NCI-H2081 treated with DMSO at 0.1 percent for 48 hours (cell line): ENCODE measurements at places on chromosomes 3 and 15.

DNA sequence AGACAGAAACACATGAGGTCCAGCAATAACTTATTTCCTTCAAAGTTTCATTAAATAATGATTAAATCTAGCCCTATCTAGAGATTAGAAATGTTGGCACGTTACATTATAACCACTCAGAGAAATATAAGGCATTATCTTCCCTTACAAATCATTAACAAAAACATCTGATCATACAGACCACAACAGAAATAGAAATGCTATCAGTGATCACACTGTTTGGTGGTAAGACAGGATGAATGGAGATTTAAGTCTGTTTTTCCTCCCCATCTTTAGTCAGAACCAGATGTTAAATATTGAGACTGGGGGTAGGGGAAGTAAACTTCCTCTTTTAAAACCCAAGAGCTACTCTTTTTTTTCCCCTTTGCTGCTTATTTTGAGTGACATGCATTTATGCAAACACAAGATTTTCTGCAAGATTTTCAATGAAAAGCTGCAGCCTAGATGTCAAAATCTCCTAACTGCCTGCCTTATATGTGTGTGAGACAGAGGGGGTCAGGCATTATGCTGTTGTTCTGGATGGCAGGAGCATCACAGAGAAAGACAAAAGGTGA is 70.4 kb downstream of the CBLB start:
- DNase-seq: no peak

DNA sequence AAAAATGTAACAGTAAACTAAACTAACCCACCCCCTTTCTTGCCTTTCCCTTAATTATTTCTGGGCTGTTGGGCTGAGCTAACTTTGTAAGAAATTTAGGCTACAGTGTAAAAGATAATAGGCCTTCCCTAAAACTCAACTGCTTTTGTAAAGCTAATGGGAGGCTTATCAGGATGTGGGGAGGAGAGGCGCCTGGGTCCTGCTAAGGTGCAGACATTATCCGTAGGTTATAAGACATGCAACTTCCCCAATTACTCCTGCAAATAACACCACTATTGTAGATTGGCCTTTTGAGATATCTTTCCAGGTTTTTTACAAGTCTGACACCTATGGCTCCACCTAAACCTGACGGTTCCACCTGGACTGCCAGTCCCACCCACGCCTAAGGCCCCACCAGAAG is 88.3 kb downstream of the NPAP1 start:
- no peak for DNase-seq

DNA sequence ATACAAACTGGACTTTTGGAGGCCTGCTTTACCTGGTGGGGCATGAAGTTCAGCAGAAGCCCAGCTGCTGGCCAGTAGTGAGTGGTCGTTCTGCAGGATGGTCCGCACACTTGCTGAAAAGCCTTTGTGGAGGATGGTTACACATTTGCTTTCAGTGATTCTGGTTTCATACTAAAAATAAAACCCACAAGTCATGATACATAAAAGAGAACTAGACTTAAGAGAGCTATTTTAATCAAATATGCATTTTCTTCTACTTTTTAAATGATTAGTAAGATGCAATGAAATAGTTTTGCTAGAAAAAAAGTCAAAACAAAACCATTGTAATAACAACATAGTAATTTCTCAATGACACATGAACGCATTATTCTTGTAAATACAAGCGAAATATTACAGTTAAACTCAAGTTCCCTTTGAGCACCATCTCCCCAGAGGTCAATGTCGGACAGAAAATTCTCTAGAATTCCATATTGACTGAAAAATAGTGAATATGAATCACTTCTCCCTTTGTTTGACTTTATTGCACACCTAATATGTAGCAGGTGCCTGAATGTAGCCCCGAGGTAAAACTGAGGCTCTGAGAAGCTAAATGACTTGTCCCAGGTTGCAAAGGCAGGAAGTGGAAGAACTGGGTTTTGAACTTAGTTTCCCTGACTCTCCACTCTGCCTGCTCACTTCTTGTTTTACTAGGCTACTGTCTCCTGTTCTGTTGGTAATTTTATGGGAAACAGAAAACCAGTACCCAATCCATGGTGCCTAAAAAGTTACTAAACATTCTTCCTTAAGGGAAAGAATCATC is 8.3 kb downstream of the IL5RA start:
- no peak for DNase-seq

- no peak for DNase-seq
Measured at GRCh38 chr3:97885931-97886824, 64.4 kb downstream of the CRYBG3 start.

DNA sequence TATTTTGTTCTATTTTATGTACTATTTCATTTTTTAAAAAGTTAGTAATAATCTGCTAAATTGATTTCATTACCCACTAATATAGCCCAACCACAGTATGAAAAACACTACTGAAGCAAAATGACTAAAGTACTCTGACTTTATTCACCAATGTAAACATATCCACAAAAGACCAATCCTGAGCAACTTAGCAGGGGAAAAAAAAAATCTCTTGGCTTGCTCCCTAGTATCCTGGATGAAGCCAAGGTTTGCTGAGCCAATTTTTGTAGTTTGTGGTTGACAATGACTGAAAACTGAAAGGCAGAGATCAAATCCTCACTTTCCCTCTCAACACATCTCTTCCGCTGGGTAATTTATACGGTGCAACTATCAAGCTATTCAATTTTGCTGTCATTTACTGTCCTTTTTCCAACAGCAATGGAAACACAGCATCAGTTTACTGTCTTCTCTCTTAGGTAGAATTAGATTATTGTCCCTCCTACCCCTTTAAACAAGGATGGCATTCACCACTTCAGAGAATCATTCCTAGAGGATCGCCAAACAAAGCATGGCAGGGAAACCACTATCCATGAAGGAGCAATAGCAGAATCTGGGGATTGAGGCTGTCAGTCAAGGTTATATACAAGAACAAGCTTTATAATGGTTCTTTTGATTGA is 149.7 kb downstream of the THRB start:
- DNase-seq: no peak
